ENCODE measurements at places on chromosomes 4 and X.

- no peak for DNase-seq
These were observed 10.0 kb downstream of the ABHD18 start for GRCh38 chr4:127975121-127975770.

DNA sequence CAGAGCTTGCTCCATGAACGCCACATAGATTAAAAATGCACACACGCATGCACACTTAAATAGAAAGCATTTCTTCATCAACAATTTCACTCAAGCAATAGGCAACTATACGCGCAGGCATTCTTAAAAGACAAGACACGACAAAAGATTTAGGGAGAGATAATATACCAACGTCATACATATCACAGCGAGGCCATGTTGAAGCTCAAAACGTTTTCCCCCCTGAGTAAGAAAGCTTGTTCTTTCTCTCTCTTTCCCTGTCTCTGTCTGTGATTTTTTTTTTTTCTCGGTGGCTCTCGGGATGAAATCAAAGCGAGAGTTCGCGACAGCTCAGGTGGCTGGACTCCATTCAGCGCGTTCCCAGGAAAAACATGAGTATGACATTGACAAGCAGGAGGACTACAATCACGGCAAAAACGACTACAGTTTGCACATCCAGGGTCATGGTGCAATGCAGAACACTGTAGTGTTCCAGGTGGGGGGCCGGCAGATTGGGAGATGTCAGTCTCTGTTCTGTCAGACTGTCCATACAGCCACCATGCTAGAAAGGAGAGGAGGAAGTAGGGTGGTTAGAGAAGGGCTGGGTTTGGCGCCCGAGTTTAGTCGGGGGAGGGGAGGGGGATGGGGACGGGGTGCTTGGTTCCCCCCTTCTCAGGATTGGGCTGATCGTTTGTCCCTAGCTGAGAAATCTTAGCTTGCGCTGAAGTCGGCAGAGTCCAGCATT, 30.7 kb downstream of the ARHGEF9 start:
- DNase-seq, result no peak

DNA sequence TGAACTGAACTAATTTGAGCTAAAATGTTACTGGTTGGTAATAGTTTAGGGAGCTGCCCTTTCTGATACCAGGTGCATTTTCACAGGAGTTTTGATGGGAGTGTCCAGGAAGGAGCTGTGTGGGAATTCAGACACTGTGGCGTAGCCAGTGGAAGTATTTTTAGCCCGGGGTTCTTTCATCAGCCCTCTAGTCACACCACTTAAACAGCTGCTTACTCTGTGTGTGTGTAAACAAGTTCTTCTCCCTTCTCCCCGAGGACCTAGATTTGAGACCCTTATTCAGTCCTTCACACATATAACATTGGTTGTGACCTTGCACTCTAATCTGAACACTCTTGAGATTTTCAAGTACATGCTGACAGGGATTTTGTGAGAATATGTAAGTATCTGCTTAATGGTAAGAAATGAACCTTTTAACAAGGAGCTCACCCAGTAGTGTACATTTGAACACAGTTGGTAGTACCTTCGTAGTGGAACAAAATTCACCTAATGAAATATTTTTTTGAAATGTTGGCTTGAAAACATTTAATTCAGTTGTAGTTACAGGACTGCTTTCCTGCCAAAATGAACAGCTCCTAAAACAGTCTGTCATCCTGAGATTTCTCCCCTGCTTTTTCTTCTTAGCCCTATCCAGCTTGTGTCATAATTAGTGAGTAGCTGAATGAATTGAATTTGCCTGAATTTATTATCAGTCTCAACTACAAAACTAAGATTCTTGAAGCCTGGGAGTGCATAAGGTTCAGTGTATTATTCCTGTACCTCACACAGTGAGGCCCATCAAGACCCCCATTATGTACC, 61.8 kb downstream of the BMPR1B start:
- DNase-seq, result no peak

GRCh38 chr4:5503336-5503936, 204.9 kb downstream of the EVC2 start:
- DNase-seq, result no peak

- no peak for DNase-seq
These were observed 190.3 kb upstream of the GATB start for GRCh38 chr4:151950993-151951670.

DNA sequence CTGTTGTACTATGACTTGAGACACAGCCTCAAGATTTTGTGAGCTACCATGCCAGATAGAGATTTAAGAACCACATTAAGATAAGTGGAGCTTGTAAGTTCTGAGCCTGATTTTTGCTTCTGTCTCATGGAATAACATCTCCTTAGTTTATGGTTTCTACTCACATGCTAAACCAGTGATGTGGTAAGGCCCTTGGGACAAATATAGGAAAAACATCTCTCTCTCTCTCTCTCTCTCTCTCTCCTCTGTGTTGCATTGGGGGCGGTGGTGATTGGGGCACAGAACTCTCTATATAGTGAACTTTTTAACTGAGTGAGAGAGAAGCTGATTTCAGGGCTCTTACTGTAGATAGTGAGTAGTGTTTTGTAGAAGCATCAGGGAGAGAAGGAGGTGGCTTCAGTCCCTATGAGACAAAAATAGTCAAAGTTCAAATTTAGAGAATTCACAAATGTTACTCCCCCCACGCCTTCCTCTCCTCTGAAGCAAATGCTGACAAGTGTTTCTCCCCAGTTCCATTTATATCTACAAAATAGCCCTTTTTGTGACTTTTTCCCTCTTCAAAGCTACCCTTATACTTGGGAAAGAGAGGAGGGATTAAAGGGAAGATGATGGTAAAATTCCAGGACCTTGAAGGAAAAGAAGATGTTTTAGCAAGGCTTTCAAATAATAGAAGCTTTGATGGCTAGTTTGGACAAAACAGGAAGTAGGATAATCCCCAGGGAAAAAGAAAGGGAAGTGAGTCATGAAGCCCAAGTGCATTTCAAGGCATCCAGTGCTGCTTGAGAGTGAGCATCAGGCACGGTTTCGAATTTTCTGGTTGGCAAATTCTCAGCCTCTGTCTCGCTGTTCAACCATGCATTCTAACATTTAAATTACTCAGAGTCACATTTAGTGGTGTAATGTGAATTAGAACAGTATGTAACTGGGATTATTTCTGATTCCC, 134.3 kb upstream of the AP1S2 start:
- DNase-seq, result peak; percentile 80

DNA sequence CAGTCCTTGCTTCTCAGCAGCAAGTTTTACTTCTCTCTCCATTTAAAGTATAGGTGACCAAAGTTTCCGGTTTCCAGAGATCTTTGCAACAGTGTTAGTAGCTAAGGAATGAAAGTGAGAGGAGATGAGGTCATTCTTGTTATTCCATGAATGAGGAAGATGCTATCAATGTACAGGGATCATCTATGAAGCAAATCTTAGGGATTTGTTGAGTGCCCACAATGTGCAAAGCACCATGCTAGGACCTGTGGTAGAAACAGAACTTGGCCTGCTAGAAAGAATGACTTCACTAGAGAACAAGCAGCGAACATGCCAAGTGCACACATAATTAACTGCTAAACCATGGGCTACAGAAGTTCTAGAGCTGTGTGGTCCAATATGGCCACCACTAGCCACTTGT, 112.5 kb downstream of the MID1 start:
- no peak for DNase-seq

DNA sequence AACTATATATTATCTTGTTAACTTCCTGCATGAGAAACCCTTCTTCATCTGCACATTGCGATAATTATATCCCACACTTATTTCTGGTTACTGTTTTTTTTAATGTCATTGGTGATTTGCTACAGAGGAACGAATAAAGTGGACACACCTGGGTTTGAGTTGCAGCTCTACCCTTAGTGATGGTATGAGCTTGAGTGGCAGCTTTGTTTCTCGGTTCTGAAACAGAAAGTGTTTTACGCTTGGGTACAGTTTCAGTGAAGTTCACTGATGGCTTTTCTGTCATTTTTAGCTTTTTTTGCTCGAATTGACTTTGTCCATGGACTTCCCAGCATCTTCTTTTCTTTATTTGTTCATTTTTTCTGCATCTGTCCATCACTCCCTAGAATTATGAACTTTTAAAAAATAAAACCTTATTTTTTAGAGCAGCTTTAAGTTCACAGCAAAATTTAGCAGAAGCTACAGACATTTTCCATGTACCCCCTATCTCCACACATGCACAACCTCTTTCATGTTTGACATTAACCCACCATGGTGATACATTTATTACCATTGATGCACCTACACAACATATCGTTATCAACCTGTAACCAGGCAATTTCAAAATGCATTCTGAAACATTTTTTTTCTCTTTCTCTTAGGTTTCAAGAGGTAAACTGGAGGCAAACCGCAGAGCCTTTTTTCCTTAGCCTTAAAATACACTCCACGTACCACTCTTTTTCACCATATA, 1041.6 kb upstream of the PRKX start:
- no peak for DNase-seq

DNA sequence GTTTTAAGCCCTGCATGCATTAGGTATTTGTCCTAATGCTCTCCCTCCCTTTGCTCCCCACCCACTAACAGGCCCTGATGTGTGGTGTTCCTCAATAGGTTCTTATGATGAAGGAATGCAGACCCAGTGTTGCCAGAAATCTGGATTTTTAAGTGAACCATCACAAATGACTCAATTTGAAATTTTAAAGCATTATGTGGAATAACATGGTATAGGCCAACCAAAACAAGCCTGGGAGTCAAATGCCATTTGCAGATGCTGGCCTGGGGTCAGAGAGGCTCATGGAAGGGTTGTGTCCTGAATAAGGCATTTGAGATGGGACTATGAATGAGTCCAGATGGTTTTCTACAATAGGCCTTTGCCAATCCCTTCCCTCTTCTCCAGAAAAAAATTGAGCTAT, 179.6 kb downstream of the SHROOM3 start:
- no peak for DNase-seq

- no peak for DNase-seq
These were observed 137.3 kb downstream of the CPEB2 start for GRCh38 chr4:15139599-15139998.

Measured in suppressor macrophage (primary cell).